ENCODE measurements at places on chromosomes 12 and 14. TPM values are rescaled to one million over a fixed set of nuclear protein-coding genes. Genes with fewer than 3 reads are reported as not detected.

DNA sequence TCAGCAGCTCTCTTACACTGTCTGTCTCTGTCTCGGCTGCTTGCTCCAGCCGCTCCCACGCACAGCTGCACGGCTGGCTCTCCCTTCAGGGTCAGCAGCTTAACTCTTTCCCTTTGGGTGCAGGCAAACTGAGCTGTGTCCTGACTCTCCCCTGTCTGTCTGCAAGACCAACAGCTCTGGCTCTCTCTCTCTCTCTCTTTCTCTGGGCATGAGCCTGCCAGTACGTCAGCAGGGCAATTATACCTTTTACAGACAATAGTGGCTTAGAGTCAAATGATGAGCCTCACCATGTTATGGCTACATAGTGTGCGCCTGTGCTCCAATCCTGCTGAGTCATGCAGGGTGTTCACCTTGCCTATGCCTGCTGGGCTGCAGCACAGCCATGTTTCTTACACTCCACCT, 120.5 kb upstream of the DDHD1 start:
- DNase-seq, result no peak

GRCh38 chr12:181921-182320, 32.0 kb downstream of the SLC6A12 start:
- no peak for DNase-seq

GRCh38 chr12:130212384-130212989, 50.2 kb downstream of the FZD10 start:
- no peak for DNase-seq

DNA sequence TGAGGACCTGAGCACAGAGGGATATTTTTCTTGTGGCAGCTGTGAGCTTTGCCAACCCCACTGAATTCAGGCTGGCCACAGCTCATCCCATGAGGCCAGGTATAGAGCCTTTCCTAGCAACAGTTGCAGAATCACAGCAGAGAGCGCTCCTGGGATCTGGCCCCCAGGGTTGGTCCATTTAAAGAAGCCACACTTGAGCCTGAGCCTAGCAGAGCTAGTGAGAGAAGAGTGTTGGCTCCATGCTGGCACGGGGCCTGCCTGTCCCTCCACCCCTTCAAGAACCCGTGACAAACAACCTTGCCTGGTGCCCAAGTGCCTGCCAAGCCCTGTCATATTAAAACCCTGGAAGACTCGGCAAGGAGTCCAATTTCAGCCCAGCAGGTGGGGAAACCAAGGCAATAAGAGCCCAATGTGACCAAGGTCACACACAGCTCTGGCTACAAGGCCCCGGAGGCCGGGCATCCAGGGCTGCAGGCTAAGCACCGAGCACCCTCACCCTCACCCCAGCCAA, 91.6 kb downstream of the LRRC74A start:
- DNase-seq, result no peak

- DNase-seq, result no peak
Measured at GRCh38 chr12:48072266-48072665, 33.6 kb downstream of the SENP1 start.

DNA sequence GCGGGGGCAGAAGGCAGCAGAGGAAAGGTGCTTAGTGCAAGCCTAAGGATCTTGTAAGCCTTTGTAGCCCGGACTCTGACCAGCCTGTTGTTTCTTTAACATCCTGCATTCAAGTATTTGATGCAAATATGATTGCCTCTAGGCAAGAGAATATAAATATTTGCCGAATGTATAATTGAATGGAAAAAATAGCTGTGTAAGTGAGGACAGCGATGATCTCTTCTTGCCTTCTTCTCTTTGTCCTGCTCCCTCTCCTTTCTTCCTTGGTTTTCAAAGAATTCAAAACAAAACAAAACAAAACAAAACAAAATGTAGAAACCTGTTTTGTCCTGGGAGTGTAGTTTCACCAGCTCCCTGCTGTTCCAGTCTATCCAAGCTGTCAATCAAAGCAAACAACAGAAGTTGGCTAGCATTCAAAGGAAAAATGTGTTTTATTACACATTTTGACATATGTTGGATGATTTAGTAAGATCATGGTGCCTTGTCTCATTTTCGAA, 74.9 kb upstream of the CPM start:
- no peak for DNase-seq

GRCh38 chr14:88420187-88420586, 34.7 kb downstream of the SPATA7 start:
- no peak for DNase-seq

DNA sequence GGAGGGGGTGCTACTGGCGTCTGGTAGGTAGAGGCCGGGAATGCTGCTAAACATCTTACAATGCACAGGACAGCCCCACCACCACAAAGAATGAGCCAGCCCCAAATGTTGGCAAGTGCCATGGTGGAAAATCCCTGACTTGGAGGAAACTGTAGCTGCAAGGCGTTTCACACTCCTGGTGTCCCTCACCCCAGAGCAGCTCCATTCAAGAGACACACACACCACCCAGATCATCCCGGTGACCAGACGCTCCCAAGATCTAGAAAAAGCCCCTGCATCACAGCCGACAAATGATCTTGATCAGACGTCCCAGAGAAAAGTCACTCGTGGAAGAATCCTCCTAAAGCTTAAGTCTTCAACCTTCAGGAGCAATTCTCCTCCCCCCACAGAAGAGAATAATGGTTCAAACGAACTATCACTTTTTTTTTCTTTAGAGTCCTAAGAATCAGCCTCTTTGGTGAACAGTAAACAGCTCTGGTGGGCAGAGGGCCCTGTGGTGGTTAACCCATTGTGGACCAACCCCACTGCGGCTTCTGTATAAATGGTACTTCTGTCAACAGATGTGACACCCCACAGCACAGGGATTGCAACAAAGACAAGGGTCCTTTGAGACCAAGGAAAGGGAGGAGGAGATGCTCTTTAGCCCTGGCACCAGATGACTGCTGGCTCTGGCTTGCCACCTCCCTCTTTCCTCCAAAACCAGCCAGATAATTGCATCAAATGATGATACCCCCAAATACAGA, 2.7 kb downstream of the GLTP start:
- no peak for DNase-seq

DNA sequence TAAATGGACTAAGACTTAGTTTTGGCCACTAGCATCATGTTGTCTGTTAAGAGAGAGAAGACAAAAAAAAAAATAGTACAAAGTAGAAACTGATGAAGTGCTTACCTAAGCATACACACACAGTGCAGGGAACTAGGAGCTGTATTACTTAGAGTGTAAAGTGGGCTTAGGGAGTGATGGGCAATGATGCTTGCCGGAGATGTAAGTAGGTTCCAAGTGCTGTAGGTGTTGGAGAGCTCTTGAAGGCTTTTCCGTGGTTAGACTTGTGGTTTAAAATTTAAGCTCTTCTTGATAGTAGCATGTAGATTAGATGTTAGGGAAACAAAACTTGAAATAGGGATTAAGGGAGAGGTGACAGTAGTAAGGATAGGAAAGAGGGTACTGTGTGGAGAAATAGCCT, 34.7 kb downstream of the MIA2 start:
- no peak for DNase-seq

GRCh38 chr14:75720842-75721498, 59.9 kb downstream of the TTLL5 start:
- DNase-seq, result no peak

DNA sequence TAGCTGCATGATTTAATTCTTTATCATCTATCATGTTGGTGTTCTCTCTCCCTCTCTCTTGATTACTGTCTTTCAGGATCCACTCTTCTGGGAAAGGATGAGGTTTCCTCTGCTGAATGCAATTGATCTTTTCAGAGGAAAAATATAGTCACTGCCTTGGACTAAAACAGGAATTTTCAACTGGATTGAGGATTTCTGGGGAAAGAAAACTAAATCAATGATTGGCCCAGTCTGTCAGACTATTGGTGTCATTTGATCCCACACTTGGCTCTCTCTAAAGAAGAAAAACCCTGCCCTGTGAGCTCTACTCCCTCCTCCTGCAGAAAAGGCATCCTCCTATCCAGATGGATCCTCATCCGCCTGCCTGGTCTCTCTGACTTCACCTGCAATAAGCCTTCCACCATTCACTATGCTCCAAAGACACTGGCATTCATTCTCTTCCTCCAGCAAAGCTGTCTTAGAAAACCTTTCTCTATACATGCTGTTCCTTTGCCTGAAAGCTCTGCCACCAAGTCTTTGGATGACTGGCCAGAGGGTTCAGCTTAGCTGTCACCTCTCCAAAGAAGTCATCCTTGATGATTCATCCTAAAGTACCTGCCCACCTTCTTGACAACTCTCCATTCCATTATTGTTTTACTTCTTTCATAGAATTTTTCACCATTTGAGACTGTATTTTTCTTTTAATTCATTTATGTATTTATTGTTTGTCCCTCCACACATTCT, 127.7 kb upstream of the CAND1 start:
- DNase-seq, result no peak

DNA sequence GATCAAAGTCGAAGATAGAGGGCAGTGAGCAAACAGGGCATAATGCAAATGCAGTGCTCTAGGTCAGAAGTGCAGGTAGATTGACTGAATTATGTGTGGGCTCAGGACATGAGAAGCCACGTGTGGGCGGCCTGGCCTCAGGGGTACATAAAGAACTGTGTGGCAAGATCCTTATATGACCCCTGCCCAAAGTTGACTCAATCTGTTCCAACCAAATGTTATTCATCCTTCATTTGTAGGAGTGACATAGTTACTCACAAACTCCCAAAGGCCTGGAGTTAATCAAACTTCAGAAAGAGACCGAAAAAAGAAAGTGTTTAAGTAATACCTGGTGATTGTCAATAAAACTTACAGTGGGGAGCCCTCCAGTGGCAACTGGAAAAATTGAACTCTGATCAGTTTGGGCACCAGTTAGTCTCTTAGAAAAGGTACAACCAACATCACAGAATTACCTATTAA, 150.4 kb upstream of the FAR2 start:
- DNase-seq, result no peak

GRCh38 chr14:95048771-95049312, 108.5 kb downstream of the DICER1 start:
- no peak for DNase-seq

DNA sequence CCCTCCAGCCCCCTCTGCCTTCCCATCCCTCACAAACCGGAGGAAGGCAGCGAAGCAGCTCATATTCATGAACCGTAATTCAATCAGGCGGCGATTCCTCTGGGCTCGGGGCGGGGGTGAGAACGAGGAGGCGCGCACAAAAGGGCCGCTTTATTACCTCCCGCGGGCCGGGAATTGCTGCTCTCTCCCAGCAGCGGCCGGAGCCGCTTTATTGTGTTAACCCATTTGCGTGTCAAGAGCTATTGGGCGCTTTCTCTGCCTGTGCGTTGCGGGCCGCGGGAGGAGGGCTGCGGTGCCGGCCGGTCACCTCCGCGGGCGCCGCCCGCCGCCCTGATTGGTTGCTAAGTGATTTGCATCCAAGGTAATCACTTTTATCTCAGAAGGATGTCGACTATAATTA, 4.8 kb downstream of the FAM222A start:
- no peak for DNase-seq

DNA sequence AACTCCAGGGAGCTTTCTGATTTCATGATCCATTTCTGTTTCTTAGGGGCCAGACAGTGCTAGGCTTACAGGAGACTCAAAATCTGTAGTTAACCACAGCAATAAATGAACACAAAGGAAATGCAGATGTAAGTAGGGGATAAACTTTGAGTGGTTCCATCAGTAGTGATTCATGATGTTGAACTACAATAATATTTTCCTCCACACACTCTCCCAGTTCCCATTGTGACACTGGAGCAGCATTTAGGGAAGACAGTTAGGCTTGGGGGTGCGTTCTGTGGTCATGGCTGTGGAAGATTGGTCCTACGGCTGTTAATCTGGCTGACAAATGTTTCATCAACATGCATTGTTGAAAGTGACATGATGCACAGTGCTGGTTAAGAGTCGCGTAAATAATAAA, 66.9 kb downstream of the HMGA2 start:
- no peak for DNase-seq

GRCh38 chr14:61451491-61451890, 130.1 kb downstream of the PRKCH start:
- no peak for DNase-seq

DNA sequence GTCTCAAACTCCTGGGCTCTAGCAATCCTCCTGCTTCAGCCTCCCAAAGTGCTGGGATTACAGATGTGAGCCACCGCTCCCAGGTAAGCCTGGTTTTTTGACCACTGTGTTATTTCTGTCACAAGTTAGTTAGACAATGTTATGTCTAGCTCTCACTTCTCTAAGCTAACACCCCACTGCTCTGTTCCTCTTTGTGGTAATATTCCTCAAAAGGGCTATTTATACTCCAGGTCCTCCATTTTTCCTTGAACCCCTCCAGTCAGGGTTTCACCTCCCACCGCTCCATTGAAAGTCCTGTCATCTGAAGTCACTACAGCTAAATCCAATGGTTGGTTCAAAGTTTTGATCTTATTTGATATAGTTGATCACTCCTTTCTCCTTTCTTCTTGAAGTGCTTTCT, 5.1 kb downstream of the IRAK3 start:
- no peak for DNase-seq

DNA sequence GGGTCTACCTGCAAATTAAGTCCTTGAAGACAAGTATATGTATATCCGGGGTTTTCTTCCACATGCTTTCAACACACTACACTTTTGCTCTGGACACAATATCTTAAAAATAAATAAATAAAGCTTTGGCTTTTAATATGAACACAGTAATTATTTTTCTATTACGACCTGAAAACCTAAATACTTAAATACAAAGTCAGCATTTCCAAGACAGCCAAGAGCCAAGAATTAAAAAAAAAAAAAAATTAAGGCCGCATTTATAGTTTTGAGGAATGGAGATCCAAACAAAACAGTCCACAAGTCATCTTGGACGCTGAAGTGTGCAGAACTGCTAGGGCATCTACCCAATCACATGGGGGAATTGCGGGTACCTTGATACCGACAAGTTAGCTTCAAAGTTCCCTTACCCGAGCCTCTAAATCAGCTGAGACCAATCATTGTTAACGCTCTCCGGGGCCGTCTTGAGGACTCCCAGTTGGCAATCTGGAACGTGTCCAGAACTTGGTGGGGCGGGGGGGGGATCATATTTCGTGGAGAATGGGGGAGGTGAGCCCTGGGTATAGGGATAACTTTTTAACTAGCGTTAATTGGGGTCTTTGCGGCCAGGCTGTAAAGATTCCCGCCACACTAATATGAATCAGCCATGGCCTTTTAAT, 731 bp upstream of the PCNX4 start:
- DNase-seq, result no peak

DNA sequence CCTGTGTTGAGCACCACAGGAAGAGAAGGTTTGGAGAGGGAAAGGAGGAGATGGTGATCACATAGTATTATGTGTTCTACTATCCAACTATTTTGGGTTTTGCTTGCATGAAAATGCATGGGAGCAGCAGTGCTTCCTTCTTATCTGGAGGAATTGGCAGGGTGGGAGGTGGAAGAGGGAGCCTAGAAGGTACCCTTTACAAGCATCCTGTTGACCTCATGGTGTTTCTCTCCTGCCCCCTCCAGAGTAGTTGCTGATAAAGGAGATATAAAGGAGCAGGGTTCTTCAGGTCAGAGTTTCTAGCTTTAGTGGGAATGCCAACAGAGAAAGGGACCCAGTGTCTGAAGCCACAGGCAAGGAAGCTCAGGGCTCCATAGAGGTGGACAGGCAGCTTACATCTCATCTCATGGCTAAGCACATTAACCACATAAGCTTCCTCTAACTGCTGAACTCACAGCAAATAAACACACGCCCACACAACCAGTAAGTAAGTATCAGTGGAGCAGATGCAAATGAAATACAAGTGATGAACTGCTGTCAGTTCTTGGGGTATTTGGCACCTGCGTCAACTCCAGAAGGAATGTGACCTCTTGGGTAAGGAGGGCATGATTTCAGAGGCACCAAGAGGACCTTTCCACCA, 174.2 kb upstream of the SLC38A2 start:
- DNase-seq, result no peak

Gene TAS2R31
- 4.3 TPM for total RNA-seq

Gene LRFN5
- 4.6 TPM for total RNA-seq

Gene FAM90A1
- 0.36 TPM for total RNA-seq

Gene PRICKLE1
- total RNA-seq, result 28.7 TPM

Gene GALNT8
- total RNA-seq, result 7.1 TPM

Gene SLC22A17
- total RNA-seq, result 16.8 TPM

Data from type B pancreatic cell (in vitro differentiated cells).